Activated T-helper 1 cell treated with Interleukin-2 at 50 U/mL for 16 hours (primary cell): ENCODE measurements at places on chromosomes 2 and 18.

GRCh38 chr2:175755169-175755568 lies 246.9 kb downstream of the LNPK start:
- DNase-seq, result no peak

DNA sequence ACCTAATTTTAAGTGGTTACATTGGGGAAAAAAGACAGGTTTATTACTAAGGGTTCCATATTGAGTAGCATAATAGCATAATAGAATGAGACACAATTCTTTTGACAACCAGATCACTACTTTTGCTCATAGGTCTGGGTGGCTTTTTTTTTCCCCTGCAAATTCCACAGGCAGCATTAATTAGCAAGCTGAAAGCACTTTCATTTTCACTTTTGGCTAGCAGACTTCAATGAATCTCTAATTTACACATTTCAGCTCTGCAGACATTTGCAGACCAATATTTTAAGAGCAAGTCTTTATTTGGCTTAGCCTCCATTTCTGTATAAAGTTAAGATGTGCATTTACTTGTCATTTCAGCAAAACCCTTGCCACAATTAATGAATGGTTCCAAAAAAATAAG lies 185.5 kb downstream of the NOL4 start:
- DNase-seq, result no peak

DNA sequence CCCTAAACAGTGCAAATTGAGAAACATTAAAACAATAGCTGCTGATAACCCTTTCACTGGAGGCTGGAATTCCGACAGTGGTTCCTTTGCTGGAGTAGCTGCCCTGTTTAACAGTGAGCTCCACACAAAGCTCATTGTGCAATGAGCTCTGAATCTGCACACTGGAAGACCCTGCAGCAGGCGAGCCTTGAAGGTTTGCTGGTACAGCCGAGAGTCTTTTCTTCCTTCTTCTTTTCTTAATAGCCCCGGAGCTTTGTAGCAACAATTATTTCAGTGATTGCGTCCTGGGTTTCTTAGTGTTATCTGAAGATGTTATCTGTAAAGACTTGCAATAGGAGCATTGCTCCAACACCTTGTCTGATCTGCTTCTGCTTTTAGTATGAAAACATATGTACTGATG lies 50.8 kb upstream of the CXCR4 start:
- no peak for DNase-seq

GRCh38 chr2:58930537-58930936 lies 689.4 kb upstream of the FANCL start:
- DNase-seq, result no peak

- no peak for DNase-seq
These were observed 51.7 kb downstream of the PELI1 start for GRCh38 chr2:64092502-64092901.
